Stimulated activated CD4-positive, alpha-beta T cell treated with anti-CD3 and anti-CD28 coated beads, Interleukin-4, amount 100 ng/mL, for 1 hour (primary cell): ENCODE measurements at places on chromosomes 6 and 20.

- no peak for DNase-seq
These were observed 217.8 kb upstream of the TSHZ2 start for GRCh38 chr20:52754366-52754765.

GRCh38 chr6:47348316-47348863 is 38.7 kb upstream of the TNFRSF21 start:
- no peak for DNase-seq

DNA sequence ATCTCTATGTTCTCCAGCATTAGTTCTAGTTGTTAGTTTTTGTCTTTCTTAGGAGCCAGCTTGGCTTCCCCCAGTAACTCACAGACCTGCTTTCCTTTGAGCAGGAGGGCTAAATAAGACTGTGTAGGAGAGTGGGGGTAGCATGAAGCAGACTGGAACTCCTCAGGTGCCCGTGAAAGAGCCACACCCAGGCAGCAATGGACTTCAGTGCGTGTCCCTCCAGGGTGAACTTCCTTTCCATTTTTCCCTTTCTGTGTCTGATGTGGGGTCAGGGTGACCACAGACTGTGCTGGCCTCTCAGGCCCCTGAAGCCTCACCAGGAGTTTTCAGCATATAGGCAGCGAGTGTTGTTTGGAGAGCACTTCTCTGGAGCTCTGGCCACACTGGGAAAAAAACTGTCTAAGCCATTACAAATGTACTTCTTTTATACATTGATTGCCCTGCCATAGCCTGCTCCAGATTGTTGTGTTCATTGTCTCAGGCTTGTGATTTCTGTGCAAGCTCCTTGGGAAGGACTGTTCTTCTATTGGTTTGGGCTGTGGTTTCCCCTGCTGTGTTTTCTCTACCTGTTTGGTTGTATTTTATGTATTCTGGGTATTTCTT is 55.7 kb downstream of the SH3BGRL2 start:
- no peak for DNase-seq

DNA sequence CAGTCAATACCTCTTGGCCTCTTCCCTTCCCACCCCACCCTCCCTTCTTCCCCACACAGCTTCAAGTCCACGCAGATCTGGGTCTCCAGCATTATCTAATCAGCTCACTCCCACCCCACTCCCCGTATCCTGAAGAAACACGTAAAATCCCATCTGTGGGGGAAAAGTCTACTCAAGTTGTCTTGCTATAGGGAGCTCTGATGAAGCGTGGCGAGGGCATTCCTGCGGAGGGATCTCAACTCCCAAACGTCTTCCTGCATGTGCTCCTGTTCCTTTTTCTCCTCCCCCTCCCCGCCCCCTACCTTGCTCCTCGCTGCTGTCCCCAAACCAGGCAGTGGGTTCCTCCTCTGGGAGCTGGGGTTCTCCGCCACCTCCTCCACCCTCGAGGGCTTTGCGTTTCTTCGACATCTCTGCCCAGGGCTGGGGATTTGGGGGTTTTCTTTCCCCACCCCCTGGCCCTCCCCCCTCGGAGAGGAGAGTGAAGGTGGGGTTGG is 181.8 kb downstream of the TBXT start:
- no peak for DNase-seq
